Activated T-helper 2 cell treated with anti-CD3 and anti-CD28 coated beads, Interferon-gamma antibody, Interleukin-2, Interleukin-4, amounts not matched to agents 10 μg/mL and 5 μg/mL and 100 μg/mL, durations not matched to agents 14 hours and 24 hours and 36 hours (primary cell): ENCODE measurements at places on chromosomes 5 and 9.
A peak's percentile ranks its signal among the peaks of the same experiment; 100 is the strongest.

DNA sequence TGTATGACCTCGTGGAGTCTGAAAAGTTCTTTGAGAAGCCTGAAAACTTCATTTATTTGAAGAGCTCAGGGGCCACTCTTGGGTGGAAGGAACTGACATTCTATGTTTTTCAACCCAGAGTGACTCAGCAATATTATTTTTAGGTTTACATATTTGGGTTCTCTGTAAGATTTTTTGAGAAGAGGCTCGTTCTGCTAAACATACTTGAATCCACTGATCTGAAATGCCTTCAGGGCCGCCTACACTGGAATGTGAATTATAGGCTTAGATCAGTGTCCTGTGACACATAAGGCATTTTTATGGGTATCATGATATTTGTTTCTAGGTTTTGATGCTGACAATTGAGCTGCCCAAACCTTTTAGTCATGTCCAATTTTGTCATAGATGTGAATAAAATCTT, 86.2 kb downstream of the PSAT1 start:
- DNase-seq, result no peak
- H3K36me3 ChIP-seq, result no peaks in the 10 kb centered on the region
- no peak overlapping the region for H3K4me3 ChIP-seq
- no peak overlapping the region for H3K27ac ChIP-seq

GRCh38 chr5:179241175-179241574, 104.1 kb downstream of the ADAMTS2 start:
- no peak overlapping the region for H3K4me3 ChIP-seq
- no peak for DNase-seq
- no peaks in the 10 kb centered on the region for H3K27me3 ChIP-seq
- no peak overlapping the region for H3K27ac ChIP-seq
- H3K4me1 ChIP-seq, result no peaks in the 10 kb centered on the region

- H3K4me1 ChIP-seq, result no peaks in the 10 kb centered on the region
- H3K4me3 ChIP-seq, result no peak overlapping the region
- no peak overlapping the region for H3K27ac ChIP-seq
- H3K27me3 ChIP-seq, result no peaks in the 10 kb centered on the region
Measured at GRCh38 chr9:16205455-16205854, 652.6 kb downstream of the CCDC171 start.

- peak within 1 kb of the TSS; percentile 98 for H3K4me3 ChIP-seq
- peaks cover 19% of the 10 kb centered on the region for H3K4me1 ChIP-seq
- DNase-seq, result peak; percentile 49
Measured at GRCh38 chr9:130834371-130835336, at the start of gene ABL1. Gene ABL1 (plus strand): TSS chr9:130835254. CDS start chr9:130835447, 193 bp downstream.

DNA sequence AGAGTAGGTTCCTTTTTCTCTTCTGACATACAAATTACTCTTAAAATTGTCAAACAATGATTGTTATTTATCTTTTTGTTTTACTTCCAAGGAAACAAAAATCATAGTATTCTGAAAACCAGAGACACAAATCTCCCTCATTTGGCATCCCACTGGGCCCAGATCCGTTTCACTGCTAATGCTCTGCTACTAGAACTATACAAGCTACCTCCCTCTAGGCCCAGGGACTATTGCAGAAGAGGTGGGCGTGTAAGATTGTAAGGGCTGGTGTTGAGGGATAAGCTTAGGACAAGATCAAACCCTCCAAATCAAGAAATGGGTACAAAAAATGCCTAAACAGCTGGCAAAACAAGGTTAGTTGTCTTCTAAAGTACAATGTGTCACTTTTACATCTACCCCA, 928.9 kb upstream of the CDH10 start:
- H3K4me3 ChIP-seq, result no peak overlapping the region
- H3K36me3 ChIP-seq, result no peaks in the 10 kb centered on the region
- no peaks in the 10 kb centered on the region for H3K4me1 ChIP-seq

- no peak overlapping the region for H3K27ac ChIP-seq
- H3K36me3 ChIP-seq, result peaks cover 70% of the 10 kb centered on the region
- no peak for DNase-seq
- no peak overlapping the region for H3K4me3 ChIP-seq
Measured at GRCh38 chr5:55108661-55109060, 6.2 kb downstream of the GZMA start.

DNA sequence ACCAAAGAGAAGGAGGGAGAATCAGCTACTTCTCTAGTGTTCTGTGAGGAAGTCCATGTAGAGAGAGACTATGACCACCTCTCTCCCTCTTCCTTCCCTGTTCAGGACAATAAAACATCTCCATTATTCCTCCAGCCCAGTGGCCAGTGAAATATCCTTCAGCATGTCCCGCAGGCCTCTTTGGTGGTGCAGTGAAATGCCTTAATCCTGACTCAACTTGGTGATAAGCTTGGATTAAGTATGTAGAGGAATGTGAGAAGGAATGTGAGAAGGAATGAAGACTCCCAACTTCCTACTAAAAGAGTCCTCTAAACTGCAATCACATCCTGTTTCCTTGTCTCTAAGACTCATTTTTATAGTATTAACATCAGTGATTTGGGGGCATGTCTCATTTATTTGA, 167.3 kb downstream of the TRPM3 start:
- H3K4me3 ChIP-seq, result no peak overlapping the region
- no peak overlapping the region for H3K27ac ChIP-seq
- no peaks in the 10 kb centered on the region for H3K36me3 ChIP-seq
- H3K27me3 ChIP-seq, result peaks cover 3% of the 10 kb centered on the region
- DNase-seq, result no peak

DNA sequence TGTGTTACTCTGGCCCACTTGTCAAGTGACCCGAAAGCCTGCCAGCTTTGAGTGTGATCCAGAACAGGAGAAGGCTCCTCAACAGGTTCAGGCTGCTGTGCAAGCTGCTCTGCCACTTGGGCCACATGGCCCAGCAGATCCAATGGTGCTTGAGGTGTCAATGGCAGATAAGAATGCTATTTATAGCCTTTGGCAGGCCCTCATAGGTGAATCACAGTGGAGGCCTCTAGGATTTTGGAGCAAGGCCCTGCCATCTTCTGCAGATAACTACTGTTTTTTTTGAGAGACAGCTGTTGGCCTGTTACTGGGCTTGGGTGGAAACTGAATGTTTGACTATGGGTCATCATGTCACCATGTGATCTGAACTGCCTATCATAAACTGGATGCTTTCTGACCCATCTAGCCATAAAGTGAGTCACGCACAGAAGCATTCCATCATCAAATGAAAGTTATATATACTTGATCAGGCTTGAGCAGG, 180.8 kb downstream of the CARTPT start:
- H3K4me1 ChIP-seq, result no peaks in the 10 kb centered on the region
- no peaks in the 10 kb centered on the region for H3K36me3 ChIP-seq
- no peak overlapping the region for H3K27ac ChIP-seq
- DNase-seq, result no peak
- H3K27me3 ChIP-seq, result peaks cover 1% of the 10 kb centered on the region
- H3K4me3 ChIP-seq, result no peak overlapping the region

- no peak overlapping the region for H3K4me3 ChIP-seq
- H3K36me3 ChIP-seq, result no peaks in the 10 kb centered on the region
- H3K27me3 ChIP-seq, result no peaks in the 10 kb centered on the region
Measured at GRCh38 chr5:173926359-173926758, 38.2 kb downstream of the CPEB4 start.

- H3K27ac ChIP-seq, result no peak overlapping the region
- H3K4me1 ChIP-seq, result no peaks in the 10 kb centered on the region
- no peaks in the 10 kb centered on the region for H3K27me3 ChIP-seq
- H3K4me3 ChIP-seq, result no peak overlapping the region
- DNase-seq, result no peak
Measured at GRCh38 chr5:5155617-5156016, 15.5 kb downstream of the ADAMTS16 start.

DNA sequence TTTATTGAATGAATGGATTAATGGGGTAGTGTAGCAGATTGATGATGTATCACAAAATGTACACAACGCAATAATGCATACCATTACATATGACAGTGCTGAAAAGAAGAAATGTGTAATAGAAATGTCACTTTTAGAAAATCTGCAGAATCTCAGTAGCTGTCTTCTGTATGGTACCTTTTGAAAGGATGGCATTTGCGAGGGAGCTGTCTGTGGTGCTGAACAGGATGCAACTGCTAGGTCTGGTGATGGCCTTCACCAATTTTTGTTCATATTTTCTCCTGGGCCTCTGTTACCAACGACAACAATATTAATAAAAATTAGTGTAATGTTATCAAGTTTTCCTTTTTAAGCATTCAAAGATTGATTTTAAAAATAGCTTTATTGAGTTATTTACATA, 36.2 kb upstream of the OTULIN start:
- H3K4me3 ChIP-seq, result no peak overlapping the region
- H3K27ac ChIP-seq, result no peak overlapping the region
- no peaks in the 10 kb centered on the region for H3K36me3 ChIP-seq

GRCh38 chr9:134570151-134570621, 71.4 kb upstream of the COL5A1 start:
- no peak overlapping the region for H3K4me3 ChIP-seq
- no peaks in the 10 kb centered on the region for H3K4me1 ChIP-seq
- no peaks in the 10 kb centered on the region for H3K36me3 ChIP-seq
- no peak for DNase-seq
- no peaks in the 10 kb centered on the region for H3K27me3 ChIP-seq
- H3K27ac ChIP-seq, result no peak overlapping the region

GRCh38 chr5:62144401-62145022, 161.5 kb upstream of the KIF2A start:
- H3K27me3 ChIP-seq, result peaks cover 33% of the 10 kb centered on the region
- H3K4me3 ChIP-seq, result no peak overlapping the region
- no peak for DNase-seq
- no peaks in the 10 kb centered on the region for H3K36me3 ChIP-seq

DNA sequence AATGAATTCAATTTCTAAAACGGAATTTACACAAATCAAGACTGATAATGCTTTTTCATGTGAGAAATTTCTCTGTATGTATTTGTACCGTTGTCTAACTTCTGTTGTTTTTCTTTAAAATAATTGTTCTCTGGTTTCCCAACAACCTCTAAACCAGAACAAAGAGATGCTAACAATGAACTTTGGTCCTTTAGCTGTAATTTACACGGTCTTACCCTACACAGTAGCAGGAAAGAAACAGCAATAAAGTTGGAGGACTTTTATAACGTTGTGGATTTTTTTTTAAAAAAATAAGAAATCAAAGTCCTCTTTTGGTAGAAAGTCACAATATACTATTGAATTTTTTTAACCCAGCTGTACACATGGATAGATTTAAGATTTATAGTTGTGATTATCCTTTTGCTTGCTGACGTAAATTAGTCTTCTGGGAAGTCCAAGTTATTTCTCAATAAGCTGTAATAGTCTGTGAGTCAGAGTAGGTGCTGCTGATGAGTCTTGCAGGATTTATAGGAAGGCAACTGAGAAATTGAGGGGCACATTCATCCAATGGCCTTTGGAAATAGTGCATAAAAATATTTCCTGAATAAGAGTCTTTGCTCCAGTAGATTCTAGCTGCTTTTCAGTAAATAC, 76.8 kb upstream of the PCSK1 start:
- peaks cover 14% of the 10 kb centered on the region for H3K27me3 ChIP-seq
- DNase-seq, result no peak
- H3K4me3 ChIP-seq, result no peak overlapping the region

DNA sequence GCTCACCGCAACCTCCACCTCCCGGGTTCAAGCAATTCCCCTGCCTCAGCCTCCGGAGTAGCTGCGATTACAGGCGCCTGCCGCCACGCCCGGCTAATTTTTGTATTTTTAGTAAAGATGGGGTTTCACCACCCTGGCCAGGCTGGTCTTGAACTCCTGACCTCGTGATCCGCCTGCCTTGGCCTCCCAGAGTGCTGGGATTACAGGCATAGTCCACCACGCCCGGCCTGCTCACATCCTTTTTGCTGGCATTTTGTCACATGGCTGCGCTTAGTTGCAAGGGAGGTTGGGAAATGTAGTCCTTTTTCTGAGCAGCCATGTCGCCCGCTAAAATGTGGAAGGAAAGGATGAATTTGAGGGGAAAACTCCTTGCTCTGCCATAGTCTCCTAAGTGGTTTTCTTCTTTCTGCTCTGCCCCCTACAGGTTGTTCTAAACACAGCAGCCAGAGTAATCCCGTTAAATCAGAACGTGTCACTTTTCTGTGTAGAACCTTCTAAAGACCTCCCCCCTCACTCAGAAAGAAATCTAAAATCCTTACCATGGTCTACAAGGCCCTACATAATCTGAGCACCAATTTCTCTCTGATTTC, 57.8 kb upstream of the HSPA9 start:
- no peak for DNase-seq
- no peak overlapping the region for H3K4me3 ChIP-seq
- H3K27ac ChIP-seq, result no peak overlapping the region
- H3K4me1 ChIP-seq, result no peaks in the 10 kb centered on the region
- H3K36me3 ChIP-seq, result no peaks in the 10 kb centered on the region

- DNase-seq, result no peak
- H3K4me3 ChIP-seq, result no peak overlapping the region
- H3K27me3 ChIP-seq, result peaks cover 1% of the 10 kb centered on the region
- no peaks in the 10 kb centered on the region for H3K36me3 ChIP-seq
- no peaks in the 10 kb centered on the region for H3K4me1 ChIP-seq
Measured at GRCh38 chr9:4386819-4387218, 87.0 kb upstream of the GLIS3 start.

DNA sequence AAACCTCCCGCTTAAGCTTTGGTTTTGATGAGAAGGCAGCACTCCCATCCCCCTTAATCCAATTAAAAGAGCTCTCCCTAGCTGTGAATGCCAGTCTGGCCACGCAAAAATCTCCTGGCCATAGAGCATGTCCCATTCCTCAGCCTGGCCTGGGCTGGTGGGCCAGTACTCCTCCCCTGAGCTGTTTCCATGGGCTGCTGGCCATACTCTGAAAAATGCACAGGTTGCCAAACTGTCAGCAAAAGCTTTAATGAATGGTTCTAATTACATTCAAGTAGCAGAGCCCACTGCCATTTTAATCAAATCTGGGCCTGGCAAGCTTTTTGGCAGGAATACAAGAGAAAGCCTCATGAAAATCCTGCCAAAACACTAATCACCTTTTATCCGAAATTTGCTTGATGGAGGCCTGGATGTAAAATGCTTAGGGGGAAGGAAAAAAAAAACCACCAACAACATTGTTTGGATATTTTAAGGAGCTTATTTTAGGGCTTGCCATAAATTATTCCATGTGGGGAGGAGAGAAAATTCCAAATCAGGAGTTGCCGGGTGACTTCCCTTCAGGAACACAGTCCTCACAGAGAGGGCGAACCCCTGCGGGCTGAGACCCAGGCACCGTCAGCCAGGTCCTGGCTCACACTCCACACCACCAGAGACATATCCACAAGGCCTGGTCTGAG, 243.3 kb downstream of the SEC61B start:
- H3K36me3 ChIP-seq, result no peaks in the 10 kb centered on the region
- H3K4me1 ChIP-seq, result peaks cover 12% of the 10 kb centered on the region
- DNase-seq, result no peak
- H3K27ac ChIP-seq, result peak overlapping the region; percentile 44

GRCh38 chr5:173355561-173355960, 27.3 kb upstream of the STC2 start:
- peaks cover 12% of the 10 kb centered on the region for H3K27me3 ChIP-seq
- H3K4me3 ChIP-seq, result no peak overlapping the region

DNA sequence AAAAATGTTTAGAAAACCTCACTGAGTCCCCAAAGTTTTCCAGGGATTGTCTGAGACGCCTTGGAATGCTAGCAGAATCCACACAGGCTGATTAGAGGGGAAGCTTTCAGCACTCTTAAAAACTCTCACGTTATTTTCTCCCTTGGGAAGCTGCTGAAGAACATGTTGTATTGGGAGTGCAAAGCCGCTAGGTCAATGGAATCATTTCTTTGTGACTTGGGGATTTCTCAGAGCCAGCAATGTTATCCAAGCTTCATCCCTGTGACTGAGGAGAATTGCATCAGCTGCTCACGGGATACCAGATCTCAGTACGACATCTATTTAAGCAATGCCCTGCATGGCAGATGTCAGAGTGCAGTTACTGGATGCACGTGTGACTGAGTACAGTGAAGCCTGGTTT, 426.4 kb upstream of the MPDZ start:
- H3K4me3 ChIP-seq, result no peak overlapping the region
- no peak for DNase-seq
- no peaks in the 10 kb centered on the region for H3K36me3 ChIP-seq
- no peaks in the 10 kb centered on the region for H3K27me3 ChIP-seq
- H3K4me1 ChIP-seq, result no peaks in the 10 kb centered on the region
- H3K27ac ChIP-seq, result no peak overlapping the region
